Hematopoietic multipotent progenitor cell treated with erythropoietin and hydrocortisone succinate and interleukin-3 and kit ligand, for 6 days (in vitro differentiated cells): ENCODE measurements at places on chromosomes 2 and 18.
A peak's percentile ranks its signal among the peaks of the same experiment; 100 is the strongest.

DNA sequence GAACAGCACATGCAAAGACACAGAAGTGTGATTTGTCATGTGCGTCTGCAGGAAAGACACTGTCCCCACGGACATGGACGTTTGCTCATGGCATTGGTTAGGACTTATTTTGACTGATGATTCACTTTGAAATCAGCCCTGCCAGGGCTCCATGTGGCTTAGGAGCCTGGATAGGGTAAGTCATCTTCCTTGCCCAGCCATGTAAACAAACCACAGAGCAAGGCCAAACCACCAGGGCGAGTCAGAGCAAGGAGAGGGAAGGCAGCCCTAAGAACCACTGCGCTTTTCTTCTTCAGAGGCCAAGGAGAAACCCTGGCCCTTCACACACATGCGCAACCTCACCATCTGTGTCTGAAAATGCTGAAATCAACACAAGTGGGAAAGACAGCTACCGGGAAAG lies 88.8 kb downstream of the GFPT1 start:
- DNase-seq, result no peak

- DNase-seq, result no peak
Observed at GRCh38 chr2:220552790-220553535, 925.5 kb downstream of the SLC4A3 start.

DNA sequence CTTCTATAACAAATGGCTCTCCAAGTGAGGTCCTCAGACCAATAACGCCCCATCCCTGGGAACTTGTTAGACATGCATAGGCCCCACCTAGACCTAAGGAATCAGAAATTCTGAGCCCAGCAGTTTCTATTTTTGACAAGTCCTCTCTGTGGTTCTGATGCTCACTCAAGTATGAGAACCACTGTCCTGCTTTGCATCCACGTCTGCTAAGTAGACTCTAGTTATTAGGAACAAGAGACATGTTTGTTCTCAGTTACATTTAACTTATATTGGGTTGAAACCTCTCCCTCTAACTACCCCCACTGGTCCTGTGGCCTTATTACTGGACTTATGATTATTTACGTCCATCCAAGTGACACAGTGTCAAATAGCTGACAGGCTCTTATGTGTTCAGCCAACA lies 70.3 kb downstream of the TMEM17 start:
- no peak for DNase-seq

DNA sequence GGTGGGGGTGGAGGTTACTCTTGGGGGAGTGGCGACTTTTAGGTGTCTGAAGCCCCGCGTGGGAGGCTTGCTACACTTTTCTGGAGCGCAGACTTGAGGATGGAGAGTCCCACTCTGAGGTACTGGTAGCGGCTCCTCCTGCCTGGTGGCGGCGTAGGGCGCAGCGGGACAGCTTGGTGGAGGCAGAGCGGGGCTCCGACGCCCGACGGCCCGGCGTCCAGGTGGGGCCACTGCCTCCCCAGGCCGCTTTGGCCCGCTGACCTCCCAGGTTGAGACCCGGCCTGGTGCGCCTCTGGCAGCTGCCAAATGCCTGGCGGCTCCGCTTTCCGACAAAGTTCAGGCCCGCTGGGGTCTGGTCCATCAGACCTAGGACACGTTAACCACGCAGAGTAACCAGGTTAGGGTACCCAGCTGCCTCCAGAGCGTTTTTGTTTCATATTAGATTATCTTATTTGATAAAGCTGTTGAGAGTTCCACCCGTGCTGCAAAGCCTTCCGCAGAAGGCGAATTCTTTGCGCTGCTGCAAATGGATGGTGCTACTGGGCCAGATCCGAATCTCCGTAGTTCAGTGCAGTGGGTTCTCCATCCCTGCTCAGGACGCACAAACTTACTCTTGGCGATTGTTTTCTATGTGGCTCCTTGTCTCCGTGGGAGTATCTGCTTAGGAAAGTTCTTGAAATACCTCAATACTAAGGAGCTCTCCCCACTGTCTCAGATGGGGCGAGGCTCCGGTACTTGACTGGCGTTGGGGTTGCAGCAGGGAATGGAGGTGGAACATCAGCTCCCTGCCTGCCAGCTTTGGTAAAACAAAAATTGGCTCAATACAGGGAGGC lies 405.9 kb downstream of the XIRP2 start:
- DNase-seq, result peak; percentile 8

GRCh38 chr2:24566209-24566608 lies 75.2 kb downstream of the NCOA1 start:
- DNase-seq, result no peak

- DNase-seq, result no peak
Observed at GRCh38 chr2:195594919-195595694, 61.9 kb upstream of the SLC39A10 start.

GRCh38 chr18:47779381-47779780 lies 151.1 kb downstream of the SMAD2 start:
- no peak for DNase-seq

DNA sequence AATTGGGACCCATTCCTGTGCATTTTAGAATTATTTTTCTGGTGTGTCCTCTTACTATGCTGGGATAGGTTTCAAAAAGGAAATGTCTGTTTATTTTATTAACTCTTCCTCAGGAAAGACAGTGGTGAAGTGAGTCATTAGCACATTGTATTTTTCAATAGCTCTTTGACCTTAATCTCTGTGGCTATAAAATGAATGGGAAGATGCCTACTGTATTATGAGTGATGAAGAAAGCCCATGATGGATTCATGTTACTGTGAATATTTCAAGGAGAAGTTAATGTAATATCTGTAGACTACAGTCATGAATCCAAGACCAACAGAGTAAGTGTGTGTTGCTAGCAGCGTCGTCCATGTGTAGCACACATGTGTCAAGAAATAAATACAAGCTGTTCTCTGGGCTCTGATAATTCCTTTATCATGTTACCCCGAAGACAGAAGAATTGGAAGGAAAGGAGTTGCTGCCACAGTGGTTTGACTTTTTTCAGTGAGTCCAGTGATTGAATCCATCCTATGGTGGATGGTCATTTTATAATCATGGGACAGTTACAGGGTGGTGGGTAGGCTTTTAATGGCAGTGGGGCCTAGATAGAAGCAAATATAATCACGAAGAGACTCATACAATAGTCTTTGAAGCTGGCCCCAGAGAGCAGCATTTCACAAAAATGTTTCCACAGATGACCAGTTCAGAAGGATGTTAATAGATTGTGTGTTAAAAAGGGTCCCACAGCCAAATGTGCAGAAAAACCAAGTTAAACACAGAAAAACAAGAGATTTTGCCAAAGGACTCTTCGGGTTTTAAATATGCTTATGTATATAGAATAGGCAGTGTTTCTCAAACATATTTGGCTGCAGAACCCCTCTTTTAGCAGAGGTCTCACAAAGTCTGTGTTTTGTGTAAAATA lies 239.7 kb upstream of the RASGRP3 start:
- DNase-seq, result no peak

GRCh38 chr2:29520001-29520400 lies 401.4 kb downstream of the ALK start:
- no peak for DNase-seq

DNA sequence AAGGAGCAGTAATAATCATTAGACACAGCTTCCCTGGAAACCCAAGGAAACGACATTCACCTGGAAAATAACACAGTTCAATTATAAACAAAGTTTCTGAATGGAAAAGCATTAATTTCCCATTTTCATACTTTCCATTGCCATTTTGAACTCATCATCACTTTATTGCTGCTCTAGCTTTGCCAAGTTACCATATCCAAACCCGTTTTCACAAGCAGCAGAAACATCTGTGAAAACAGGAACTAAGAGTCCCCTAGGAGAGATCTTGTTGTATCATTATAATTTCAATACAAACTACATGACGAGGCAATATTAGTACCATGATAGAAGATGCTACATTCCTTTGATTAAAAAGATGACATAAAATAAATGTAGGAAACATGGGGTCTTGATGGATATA lies 597.0 kb upstream of the NRXN1 start:
- DNase-seq, result no peak

DNA sequence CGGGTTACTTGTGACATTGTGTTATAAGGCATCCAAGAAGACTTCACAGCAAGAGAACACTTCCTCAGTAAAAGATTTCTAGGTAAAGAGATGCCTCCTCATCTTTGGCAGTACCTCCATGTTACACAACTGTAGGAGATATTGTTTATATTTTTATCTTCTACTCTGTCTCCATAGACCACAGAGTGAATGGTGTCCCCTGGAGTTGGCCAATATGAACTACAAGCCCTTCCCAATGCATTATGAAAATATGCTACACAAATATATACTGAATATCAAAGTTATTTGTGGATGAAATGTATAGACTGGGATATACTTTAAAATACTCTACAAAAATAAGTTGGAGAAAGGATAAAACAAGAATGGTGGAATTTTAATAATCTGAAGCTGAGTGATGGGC lies 46.7 kb downstream of the MBOAT2 start:
- DNase-seq, result peak; percentile 32

DNA sequence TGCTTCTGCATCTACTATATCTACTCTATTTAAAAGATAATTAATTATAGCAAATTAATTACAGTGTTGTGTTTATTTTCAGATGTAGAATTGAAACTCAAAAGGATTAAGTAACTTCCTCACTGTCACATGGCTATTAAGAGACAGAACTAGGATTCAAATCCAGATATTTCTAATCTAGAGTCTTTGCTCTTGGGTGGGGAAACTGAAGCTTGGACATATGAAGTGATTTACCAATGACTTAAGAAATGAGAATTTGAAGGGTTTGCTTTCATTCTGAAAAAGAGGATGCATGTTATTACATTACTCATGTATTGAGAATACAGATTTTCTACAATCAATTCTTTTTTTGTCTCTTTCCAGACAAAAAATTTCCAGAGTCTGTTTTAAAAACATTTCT lies 191.5 kb upstream of the SMAD7 start:
- no peak for DNase-seq

GRCh38 chr18:47247416-47248114 lies 3.9 kb downstream of the SKOR2 start:
- DNase-seq, result no peak

GRCh38 chr2:99827296-99827999 lies 314.9 kb downstream of the AFF3 start:
- DNase-seq, result peak; percentile 63

GRCh38 chr2:158723181-158723838 lies 71.8 kb upstream of the DAPL1 start:
- DNase-seq, result no peak

DNA sequence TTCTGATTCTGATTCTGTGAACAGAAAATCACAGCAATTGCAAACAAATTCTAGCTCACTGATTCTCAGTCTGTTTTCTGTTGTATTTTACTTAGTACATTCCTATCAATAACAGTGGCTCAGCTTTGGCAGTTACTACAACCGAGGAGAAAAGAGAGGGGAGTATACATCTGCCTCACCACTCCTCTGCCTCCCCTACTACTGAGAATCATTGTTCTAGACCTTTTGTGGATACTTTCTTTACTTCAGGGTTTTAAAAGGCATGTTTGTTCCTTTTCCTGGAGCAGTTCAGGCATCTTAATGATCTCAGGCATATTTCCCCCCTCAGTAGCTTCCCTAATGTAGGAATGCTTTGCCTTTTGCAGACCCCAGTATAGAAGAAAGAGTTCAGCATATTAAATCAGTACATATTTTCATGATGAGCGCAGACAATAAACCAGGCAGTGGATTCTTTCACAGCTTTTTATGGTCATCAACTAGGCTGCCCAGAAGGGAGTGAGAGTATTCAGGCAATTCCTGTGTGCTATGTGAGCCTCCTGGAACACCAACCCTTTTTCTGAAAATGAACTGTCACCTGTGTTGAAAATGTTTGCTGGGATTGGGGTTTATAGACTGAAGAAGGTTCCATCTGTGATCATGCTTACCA lies 10.3 kb downstream of the STAMBP start:
- no peak for DNase-seq

- no peak for DNase-seq
Observed at GRCh38 chr2:226487573-226487972, 312.0 kb downstream of the IRS1 start.

- DNase-seq, result no peak
Observed at GRCh38 chr2:118351796-118352195, 263.5 kb downstream of the INSIG2 start.

- DNase-seq, result no peak
Observed at GRCh38 chr2:75537658-75538057, 23.1 kb downstream of the EVA1A start.

DNA sequence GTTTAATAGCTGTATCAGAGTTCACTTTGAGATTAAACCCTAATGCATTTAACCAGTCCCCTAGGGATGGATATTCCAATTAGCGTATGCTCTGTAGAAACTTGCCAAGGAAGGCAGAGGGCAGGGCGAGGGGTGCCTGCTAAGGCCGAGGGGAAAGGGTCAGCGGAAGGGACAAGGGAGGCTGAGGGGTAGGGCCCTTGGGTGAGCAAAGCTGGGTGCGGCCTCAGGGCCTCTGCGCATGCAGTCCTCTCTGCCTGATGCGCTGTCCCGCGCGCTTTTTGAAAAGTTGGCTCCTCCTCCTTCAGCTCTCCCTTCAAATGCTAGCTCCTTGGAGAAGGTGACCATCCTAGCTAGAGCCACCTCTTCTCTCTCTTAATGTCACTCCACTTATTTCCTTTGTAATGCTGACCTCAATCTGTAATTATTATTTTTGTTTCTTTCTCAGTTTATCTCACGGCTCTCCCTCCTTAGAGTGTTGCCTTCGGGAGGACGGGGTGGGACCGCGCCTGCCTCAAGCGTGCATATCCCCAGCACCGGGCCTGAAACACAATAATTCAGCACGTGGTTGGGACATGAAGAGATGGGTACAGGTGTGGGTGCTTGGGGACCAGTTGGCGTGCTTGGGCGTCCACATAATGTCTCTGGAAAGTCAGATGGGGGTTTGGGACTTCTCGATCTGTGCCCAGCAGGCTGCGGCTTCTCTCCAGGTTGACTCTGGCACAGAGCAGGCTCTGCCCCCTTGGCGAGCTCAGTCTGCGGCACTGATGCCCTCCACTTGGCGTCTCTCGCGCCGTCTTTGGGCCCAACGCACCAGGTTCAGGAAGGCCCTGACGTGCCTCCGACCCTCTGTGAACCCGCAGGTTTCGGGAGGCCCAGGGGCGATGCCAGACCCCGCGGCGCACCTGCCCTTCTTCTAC lies 10.0 kb downstream of the ZAP70 start:
- DNase-seq, result no peak

DNA sequence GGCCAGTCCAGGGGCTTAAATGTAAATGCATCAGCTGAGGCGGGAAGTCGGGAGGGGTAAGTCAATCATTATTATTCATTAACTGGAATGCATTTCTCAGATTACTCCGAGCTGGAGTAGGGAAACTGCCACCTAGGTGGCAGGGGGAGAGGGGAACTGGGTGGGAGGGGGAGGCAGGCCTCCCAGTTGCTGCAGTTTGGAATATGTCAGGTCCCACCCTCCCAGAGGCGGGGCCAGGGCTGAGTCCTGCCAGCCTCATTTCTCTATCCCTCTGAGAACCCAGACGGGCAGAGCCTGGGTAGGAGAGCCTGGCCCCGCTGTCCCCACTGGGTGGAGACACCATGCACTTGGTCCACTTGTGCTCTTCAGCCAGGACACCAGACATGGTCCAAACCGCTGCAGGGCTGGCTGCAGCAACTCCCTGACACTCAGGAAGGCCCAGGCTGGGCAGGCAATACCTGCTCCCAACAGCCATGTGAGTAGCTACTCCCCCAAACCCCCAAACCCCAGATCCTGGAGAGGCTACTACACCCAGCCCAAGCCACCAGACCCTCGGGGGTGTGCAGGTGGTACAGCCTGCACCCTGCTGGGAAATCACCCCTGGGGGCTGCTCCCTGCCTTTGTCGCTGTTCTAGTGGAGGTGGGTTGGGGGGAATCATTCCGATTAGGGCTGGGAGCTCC lies at the start of gene GPBAR1:
GPBAR1 (plus strand) TSS at position 274 of the 681 bp plus-strand sequence. CDS start 1,710 bp downstream, outside the sequence.
- no peak for DNase-seq
